ENCODE measurements at places on chromosomes 1 and 21.

DNA sequence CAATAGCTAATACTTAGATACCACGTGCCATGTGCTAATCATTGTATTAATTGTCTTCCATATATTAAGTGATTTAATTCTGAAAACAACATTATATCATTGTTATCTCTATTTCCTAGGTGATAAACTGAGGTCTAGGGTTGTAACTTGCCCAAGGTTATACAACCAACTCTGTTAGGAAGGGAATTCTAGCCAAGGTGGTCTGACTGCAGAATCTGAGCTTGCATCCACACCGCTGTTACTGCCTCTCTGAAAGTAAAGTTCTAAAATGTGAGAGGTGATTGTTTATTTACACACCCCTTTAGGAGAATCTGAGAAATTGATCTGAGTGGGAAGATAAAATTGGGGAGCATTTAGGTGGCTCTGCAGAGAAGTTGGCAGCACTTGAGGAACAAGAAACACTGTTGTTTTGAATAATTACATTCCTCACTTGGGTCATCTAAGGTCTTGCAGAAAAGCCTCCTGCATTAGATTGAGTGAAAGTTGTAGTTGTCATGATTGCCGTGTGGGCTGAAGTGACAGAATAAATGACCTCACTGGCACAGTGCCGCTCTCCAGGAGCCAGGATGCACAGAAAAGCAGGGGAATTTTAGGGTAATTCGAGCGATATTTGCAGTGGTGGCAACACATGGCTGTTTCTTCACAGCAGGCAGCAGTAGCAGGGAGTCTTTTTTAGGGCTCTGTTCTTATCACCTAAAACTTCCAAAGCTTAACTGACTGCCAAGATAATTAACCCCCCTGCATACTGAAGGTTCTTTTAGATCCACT lies 121.7 kb downstream of the ADGRL4 start:
- DNase-seq = no peak

DNA sequence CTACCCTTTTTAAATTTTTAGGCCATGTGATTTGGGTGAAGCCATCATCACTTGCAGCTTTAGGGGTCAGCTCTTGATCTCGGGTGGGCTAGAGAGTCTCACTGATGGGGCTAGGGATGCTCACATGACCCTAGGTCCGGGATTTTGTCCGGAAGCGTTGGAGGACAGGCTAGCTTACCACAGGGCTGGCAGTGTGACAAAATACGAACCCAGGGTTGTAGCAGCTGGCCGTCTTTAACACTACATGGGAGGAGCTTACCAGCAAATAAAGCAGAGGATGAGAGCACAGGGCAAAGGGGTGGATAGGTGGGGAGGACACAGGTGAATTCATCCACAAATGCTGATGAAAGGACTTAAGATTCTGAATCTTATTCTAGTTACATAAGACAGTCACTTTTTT lies 21.9 kb downstream of the GPR161 start:
- DNase-seq = no peak

DNA sequence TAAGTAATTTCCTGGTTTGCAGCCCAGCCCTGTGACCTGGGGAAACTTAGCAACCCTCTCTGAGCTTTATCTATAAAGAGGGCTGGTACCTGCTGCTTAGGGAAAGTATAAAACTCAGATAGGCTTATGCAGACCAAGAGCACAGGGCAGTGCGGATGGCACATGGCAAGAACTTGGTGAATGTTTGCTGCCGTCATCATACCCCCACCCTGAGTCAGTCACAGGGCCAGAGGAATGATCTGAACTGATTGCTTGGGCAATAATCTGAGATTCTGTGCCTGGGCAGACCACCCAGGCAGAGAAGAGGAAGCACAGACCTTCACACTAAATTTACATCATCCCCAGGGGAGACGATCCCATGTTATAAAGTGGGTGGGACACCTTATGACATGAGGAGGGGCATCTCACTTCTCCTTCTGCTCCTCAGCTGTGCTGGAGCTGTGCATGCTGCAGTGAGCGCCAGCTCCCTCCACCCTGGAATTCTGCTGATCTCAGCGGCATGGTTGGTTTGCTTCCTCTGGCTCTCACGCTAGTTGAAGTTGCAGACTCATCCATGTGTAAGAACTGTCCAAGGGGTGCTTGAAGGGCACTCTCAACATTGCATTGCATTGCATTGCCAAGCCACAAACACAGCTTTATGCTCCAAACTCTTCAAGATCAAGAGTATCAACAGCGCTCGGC lies 197.1 kb downstream of the AJAP1 start:
- DNase-seq = no peak

DNA sequence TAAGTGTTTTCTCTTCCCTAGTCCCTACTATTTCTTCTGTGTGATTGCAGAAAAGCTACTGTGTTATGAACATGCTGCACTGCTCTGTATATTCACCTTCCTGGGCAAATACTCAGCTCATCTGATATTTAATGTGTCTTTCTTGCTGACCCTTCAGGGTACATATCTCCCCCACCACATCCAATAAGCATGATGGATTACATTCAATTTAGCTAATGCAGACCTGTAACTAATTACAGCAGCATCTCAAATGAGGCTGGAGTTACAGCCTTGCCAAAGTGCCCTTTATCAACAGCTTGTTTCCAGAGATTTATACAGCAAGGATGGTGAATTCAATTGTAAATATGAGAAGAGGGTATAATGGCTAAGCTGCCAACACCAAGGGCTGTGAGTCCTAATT lies 144.0 kb downstream of the KCNH1 start:
- DNase-seq = no peak

- no peak for DNase-seq
Observed at GRCh38 chr1:161033751-161034150, 5.0 kb downstream of the TSTD1 start.

- DNase-seq = no peak
Observed at GRCh38 chr1:109930252-109930993, 19.8 kb downstream of the CSF1 start.

DNA sequence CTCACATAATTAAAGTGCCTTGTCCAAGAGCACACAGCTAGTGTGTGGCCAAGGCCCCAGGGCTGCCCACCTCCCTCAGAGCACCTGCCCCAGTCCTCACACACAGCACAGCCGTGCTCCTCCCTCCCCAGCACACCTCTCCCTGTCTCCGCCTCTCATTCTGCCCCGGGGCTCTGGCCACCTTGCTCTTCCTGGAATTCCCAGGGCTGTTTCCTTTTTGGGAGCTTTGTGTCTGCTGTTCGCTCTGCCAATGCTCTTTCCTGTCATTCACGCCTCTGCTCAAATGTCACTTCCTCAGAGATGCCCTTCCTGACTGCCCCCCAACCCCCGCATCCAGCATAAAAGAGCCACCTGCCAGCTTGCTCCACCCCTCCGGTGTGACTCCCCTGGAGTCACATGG lies 13.3 kb downstream of the SLC6A17 start:
- DNase-seq = no peak

- DNase-seq = no peak
Observed at GRCh38 chr1:204478172-204478899, 16.3 kb downstream of the PIK3C2B start.

DNA sequence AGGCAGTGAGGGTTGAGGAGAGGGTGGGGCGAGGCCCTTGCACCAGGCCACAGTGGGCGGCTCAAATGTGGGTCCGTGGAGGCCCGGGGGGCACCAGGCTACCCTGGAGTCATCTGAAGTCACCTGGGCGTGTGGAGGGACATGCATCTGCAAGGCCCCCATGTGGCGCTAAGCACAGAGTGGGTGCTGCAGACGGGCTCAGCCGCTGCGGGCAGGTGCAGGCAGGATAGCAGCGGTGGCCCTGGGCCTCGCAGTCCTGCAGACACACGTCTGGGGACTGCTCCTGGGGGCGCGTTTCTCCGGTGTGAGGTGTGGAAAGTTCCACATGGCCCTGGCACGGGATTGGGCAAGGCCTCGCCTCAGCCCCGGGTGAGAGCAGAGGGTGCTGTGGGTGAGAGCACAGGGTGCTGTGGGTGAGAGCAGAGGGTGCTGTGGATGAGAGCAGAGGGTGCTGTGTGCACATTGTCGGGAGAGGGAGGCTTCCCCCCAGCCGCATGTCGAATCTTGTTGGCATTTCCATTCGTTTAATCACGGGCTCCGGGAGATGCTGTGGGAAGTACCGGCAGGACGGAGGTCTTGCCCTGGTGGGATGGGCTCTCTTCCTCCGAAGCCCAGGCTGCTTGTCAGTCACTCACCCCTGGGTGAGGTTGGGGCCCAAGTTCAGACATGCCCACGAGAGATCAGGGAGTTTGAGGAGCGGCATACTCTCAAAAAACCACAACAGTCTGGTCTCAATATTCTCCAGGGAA lies 46.5 kb downstream of the TP73 start:
- no peak for DNase-seq

GRCh38 chr1:94038511-94038910 lies 82.4 kb downstream of the ABCA4 start:
- DNase-seq = no peak

DNA sequence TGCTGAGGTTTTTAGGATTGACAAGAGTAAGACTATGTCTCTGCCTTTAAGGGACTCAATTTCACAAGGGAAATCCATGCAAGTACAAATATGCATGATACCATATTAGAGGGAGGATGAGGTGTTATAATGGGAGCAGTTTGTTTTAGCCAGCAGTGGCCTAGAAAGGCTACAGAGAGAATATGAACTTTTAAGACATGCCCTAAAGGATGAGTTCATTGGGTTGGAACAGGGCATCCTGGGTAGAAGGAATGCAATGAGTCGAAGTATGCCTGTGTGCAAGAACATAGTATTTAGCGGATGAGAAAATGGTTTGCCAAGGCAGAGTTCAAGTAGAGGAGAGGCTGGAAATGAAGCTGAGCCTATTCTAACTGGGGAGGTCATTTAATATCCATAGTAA lies 32.6 kb upstream of the LEPR start:
- DNase-seq = no peak

GRCh38 chr1:13675151-13675651 lies 24.8 kb upstream of the PRDM2 start:
- DNase-seq = no peak

- DNase-seq = no peak
Observed at GRCh38 chr1:56377431-56377830, 201.9 kb downstream of the PLPP3 start.

DNA sequence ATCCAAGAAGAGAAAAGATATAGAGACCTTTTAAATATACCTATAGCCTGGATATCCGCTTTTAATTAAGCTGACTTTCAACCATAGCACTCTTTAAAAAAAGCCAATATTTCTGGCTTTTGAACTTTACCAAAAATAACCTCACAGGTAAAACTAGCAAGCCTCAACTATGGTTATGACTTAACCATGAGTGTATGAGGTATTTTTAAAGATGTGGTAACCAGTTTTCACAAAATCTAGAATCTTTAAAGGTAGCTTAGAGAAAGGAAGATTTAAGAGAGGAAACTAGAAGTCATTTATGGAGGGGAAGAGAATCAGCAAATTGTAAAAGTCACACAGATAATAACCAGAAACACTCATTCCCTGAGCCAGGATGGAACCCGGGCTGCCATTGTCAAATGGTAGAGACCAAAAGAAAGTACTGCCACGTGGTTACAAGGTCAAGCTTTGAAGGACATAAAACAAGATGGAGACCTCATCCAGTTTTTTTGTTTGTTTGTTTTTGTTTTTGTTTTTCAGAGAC lies 288.4 kb upstream of the RGS18 start:
- DNase-seq = no peak

- no peak for DNase-seq
Observed at GRCh38 chr21:34807146-34807880, 138.5 kb downstream of the CLIC6 start.

DNA sequence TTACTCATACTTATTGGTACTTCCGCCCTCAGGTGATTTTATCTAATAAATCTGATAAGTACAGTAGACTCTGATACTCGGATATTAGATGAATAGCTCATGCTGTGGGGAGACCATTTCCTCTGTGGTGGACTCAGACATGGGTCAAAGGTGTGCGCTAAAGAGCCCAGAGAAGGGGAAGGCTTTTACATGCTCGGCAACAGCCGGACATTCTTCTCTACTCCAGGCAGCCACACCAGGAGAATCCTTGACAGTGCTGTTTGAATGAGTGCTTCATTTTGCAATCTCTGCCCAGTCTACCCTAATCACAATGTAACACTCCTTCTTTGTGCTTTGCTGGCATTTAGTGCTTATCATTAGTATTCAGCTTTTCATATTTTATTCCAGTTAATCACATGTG lies 322.2 kb upstream of the USP25 start:
- DNase-seq = no peak

GRCh38 chr1:68442822-68443556 lies 6.8 kb downstream of the RPE65 start:
- no peak for DNase-seq

GRCh38 chr1:180301135-180301742 lies 71.2 kb downstream of the LHX4 start:
- no peak for DNase-seq

- DNase-seq = no peak
Observed at GRCh38 chr1:46408356-46409062, 14.4 kb downstream of the FAAH start.

- DNase-seq = no peak
Observed at GRCh38 chr1:213409971-213410370, 358.9 kb downstream of the RPS6KC1 start.

DNA sequence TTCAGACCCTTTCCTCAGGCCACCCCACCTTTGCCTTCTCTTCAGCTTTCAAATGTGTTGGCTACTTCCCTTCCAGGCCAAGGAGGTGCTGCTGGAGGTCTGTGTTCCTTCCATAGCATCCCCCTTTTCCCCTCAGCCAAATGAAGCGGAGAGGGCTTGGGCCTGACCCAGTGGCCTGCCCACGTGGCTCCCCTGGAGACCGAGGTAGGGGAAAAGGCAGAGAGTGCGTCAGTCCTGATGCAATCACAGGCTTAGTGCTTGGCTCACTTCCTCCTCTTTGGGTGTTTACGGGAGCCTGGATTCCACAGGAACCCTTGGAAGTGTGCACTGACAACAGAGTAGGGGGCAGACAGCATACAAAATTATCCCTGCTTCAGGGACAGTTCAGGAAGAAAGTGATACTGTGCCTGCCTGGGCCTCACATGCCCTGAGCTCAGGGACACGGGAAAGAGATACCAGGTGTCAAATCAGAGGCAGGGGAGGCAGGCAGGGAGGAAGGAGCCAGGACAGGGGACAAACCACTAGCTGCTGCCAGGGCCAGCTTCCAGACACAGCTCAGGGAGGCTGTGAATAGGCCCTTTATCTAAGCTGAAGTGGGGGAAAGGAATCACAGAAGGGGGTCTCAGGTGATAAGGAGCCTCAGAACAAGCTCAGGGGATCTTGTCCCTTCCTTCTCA lies 16.6 kb upstream of the PTP4A2 start:
- peak; percentile 16 for DNase-seq

DNA sequence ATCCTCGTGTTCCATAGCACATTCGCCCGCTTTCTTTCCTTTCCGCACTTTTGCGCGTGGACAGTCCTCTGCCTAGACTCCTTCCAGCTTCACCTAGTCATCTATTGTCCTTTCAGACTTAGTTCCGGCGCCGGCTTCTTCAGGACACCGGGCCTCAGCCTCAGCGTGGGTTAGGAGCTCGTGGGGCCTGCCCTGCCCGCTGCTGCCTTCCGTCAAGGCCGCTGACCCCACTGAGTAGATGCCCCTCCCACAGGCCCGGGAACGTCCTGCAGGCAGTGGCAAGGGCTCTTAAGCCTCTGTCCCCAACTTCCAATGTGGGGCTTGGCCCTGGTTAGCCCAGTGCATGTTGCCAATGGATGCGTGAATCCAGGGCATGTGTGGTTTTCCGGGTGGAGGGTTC lies 11.4 kb downstream of the DMRTB1 start:
- DNase-seq = no peak

- DNase-seq = no peak
Observed at GRCh38 chr1:117671781-117672501, 66.1 kb downstream of the TENT5C start.

All from occipital lobe (tissue), 3 donors.